ENCODE measurements at places on chromosomes 11 and 22. TPM values are rescaled to one million over a fixed set of nuclear protein-coding genes. Genes with fewer than 3 reads are reported as not detected.

OR6T1 gene
- not detected for total RNA-seq

C22orf31 gene
- total RNA-seq: not detected

UBQLNL gene
- total RNA-seq: 0.10 TPM

EFEMP2 gene
- 95.5 TPM for total RNA-seq

FOLH1 gene
- total RNA-seq: 0.61 TPM

IGSF9B gene
- total RNA-seq: 72.3 TPM

DDI1 gene
- total RNA-seq: not detected

GRCh38 chr11:111213256-111213655 is 32.3 kb upstream of the POU2AF2 start:
- no peaks in the 10 kb centered on the region for H3K4me1 ChIP-seq
- no peaks in the 10 kb centered on the region for H3K36me3 ChIP-seq
- no peak for DNase-seq
- H3K27me3 ChIP-seq: no peaks in the 10 kb centered on the region
- no peak overlapping the region for H3K4me3 ChIP-seq

GRCh38 chr11:33475993-33476392 is 218.8 kb downstream of the HIPK3 start:
- no peak for DNase-seq
- peaks cover 50% of the 10 kb centered on the region for H3K27me3 ChIP-seq
- no peaks in the 10 kb centered on the region for H3K4me1 ChIP-seq
- no peaks in the 10 kb centered on the region for H3K36me3 ChIP-seq
- no peak overlapping the region for H3K4me3 ChIP-seq

GRCh38 chr11:1345737-1346513 is 36.5 kb upstream of the TOLLIP start:
- H3K4me3 ChIP-seq: no peak overlapping the region
- no peaks in the 10 kb centered on the region for H3K4me1 ChIP-seq
- no peak for DNase-seq
- no peak overlapping the region for H3K27ac ChIP-seq

DNA sequence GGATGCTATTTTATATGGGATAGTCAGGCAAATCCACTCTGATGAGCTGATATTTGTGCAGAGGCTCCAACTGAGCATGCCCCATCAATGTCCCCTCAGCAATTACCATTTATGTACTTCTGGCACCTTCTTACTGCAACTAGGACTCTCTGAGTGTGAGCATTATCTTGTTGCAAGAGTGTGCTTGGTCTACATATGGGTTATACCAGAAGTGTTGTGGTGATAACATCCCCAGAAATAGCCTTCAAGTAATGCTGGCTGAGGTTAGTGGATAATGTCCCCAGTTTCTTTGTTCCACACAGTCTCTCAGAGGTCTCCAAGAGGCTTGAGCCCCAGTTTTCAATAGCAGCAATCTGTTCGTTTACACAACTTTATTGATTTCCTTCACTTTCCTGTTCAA is 408.6 kb downstream of the JRKL start:
- no peaks in the 10 kb centered on the region for H3K4me1 ChIP-seq
- no peaks in the 10 kb centered on the region for H3K36me3 ChIP-seq
- no peak overlapping the region for H3K4me3 ChIP-seq
- no peak overlapping the region for H3K27ac ChIP-seq

DNA sequence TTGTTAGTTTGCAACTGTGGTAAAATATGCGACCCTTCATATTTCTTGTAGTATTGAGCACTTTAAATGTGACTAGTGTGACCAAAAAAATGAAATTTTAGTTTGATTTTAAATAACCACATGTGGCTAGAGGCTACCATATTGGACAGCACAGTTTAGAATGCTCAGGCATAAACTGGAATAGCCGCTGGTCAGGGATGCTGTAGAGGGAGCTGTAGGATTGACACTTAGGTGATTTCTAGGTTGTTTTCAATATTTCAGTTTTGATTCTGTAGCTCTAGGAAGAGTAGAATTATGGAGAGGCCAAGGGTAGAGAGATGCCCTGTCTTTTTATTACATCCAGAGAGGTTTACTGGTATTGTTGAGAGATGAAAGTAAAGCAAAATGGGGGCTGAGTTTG is 10.8 kb upstream of the VSIG10L2 start:
- no peak overlapping the region for H3K4me3 ChIP-seq
- H3K27me3 ChIP-seq: no peaks in the 10 kb centered on the region
- H3K27ac ChIP-seq: no peak overlapping the region
- H3K36me3 ChIP-seq: no peaks in the 10 kb centered on the region
- DNase-seq: no peak

DNA sequence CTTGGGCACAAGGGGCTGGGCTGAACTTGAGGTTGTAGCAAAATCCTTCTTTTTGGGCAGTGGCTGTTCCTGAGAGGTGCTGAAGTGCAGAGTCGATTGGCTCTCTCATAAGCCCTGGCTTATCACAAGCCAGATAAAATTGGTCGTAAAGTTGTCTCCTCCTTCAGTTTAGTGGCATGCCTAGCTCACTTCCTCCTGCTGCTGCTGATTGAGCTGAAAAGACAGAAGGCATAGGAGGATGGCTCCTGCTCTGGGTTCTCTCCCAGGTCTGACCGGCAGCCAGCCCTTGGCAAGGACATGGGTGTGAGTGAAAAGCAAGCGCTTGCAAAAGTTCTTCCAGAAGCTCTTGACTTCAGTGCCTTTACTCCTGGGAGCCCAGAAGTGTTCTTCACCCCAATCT is 83.9 kb downstream of the LDLRAD3 start:
- DNase-seq: peak; percentile 26
- no peaks in the 10 kb centered on the region for H3K4me1 ChIP-seq
- no peaks in the 10 kb centered on the region for H3K27me3 ChIP-seq
- no peak overlapping the region for H3K4me3 ChIP-seq
- H3K36me3 ChIP-seq: no peaks in the 10 kb centered on the region

- peak; percentile 50 for DNase-seq
- H3K36me3 ChIP-seq: peaks cover 21% of the 10 kb centered on the region
- H3K27ac ChIP-seq: peak overlapping the region; percentile 39
- H3K4me1 ChIP-seq: peaks cover 87% of the 10 kb centered on the region
- H3K27me3 ChIP-seq: no peaks in the 10 kb centered on the region
- H3K4me3 ChIP-seq: peak overlapping the region; percentile 96
Measured at GRCh38 chr11:67270256-67271204, 4.3 kb downstream of the GRK2 start.

Measured in heart right ventricle (tissue), 16 donors.